ENCODE measurements at places on chromosomes 5 and 9.
A peak's percentile ranks its signal among the peaks of the same experiment; 100 is the strongest.

DNA sequence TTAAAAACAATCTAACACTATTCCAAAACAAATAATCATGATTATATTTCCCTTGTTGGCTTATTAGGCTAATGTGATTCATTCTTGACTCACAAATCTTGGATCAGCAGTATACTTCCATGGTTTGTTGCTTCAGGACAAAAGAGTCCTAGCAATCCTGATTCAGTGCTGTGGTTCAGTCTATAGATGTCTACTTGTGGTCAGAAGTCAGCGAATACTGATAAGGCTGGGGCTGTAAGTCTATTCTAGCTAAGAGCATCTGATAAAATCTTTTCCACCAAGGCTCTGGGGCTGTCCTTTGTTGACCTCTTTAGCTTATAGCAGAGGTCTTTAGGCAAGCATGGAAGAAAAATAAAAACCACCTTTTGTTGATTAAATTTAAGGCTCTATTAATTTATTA lies 4.4 kb upstream of the SMIM3 start:
- no peak for DNase-seq

DNA sequence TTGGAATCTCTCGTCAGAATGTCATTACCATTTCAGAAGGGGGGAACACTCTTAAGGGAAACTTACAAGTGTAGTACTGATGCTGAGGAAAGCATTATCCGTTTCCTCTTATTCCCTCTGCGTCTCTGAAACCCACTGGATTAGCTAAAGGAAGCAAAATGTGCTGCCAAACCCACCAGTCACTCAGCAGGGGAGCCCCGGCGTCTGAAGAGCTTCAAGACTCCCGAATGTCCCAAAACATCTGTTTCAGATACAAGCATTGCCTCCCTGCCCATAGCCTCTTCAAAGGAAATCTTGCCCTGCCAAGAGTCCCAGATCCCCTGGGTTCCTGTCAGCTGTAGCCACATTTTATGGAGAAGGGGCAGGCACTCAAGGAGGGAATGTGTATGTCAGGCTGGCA lies 1.0 kb upstream of the HCN1 start:
- DNase-seq, result peak; percentile 22

GRCh38 chr9:2396622-2397285 lies 224.8 kb upstream of the VLDLR start:
- DNase-seq, result no peak

GRCh38 chr9:78325846-78326360 lies 29.0 kb downstream of the PSAT1 start:
- DNase-seq, result peak; percentile 13

DNA sequence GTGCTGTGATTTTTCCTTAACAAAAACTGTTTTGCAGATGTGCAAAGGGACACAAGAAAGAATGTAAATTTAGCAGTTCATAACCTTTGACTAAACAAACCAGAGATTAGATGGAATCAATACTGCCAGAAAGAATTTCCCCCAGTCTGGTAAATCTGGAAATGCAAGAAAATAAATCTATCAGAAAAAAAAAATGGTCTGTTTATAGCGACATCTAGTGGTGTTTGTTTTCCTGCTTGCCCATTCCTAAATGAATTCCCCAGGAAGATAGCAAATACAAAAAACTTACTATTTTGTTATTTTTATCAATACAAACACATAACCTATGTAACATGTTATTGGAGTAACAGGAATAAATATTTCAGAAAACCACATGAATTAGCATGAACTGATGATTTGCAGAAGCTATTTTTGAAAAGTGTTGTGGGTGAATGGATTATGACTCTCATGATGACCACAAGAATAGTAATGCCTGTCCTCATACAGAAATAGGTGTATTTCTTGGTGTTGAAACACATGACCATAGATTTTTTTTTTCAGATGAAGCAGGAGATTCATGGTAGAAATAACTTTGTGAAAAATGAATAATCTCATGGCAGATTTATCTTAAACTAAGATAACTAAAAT lies 1703.8 kb downstream of the MAT2B start:
- peak; percentile 81 for DNase-seq

DNA sequence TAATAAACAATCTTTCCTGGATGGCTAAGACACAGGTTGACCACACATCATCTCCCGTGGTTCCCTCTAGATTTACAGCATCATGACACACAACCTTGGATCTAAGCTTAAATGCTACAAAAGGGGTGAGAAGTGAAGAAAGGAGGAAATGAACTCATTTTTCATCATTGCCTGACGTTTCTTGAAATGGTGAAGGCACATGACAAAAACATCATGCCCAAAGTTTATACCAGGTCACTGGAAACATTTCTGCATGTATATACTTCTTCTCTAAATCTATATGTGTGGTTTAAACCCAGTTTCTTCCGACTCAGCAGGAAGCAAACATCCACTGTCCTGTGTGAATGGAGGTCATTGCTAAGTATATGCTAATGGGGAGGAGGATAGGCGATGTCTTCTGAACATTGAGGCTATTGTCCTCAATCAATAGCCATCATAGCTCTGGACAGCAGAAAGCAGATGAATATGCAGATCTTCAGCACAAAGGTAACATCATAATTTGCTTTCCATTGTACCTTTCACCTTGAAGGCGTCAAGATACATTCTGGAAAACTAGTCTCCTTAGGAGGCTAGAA lies 137.4 kb downstream of the MED27 start:
- DNase-seq, result no peak

DNA sequence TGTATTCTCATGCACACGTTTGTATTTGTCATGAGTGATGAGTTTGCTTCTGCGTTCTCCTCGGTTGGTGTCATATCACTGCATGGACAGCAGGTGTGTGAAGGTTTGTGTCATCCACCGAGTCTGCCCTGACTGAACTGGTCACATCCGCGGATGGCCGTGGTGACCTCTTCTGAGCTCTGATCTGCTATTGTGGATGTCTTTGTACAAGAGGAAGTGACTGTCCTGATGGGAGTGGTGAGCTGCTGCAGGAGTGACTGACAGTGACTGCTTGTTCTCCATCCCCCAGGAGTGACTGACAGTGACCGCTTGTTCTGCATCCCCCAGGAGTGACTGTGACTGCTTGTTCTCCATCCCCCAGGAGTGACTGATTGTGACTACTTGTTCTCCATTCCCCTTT lies 69.9 kb downstream of the EHMT1 start:
- DNase-seq, result peak; percentile 44

- no peak for DNase-seq
Measured at GRCh38 chr9:38521762-38522161, 97.5 kb upstream of the IGFBPL1 start.

GRCh38 chr9:130835441-130836298 lies 616 bp downstream of the ABL1 start:
- DNase-seq, result peak; percentile 87

- no peak for DNase-seq
Measured at GRCh38 chr5:100706776-100707175, 171.6 kb downstream of the FAM174A start.

DNA sequence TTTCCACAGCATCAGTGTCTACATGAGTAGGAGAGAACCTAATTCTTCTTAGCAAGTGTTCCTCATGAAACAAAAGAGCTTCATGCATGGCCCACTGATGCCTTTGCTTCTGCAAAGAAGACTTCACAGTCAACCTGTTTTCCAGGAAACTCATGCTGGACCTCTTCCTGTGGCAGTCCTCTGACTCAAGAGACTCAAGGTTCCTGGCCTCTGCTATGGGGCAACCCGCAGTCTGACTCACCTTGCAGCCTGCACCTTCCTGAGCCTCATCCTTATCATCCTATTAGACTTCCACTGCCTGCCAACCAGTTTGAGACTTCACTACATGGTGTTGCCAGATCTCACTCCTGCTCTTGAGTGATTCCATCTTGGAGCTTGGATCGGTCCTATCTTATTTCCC lies 17.6 kb upstream of the AGGF1 start:
- DNase-seq, result no peak

GRCh38 chr5:164475339-164475977 lies 970.0 kb downstream of the MAT2B start:
- DNase-seq, result peak; percentile 39

DNA sequence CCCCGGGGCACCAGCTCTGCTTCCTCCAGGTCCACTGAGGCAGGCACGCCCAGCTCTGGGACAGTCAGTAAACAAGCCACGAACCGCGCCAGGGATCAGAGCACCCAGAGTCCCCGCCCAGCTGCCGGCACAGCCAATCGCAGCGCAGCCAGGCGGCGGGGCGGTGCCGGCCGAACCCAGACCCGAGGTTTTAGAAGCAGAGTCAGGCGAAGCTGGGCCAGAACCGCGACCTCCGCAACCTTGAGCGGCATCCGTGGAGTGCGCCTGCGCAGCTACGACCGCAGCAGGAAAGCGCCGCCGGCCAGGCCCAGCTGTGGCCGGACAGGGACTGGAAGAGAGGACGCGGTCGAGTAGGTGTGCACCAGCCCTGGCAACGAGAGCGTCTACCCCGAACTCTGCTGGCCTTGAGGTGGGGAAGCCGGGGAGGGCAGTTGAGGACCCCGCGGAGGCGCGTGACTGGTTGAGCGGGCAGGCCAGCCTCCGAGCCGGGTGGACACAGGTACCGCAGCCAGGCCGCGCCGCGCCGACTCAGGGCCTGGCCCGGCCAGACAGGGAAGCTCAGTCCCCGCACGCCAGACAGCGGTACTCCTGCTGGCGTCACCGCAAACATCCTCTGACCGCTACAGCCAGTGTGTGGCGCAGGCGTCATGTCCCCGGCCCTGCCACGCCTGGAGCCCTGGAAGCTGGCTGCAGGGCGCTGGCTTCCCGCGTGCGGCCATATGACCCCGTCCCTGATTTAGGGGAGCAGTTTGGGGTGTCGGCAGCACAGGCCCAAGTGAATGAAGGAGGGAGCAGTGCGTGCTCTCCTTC lies at the start of gene CTSL:
TSS of gene CTSL (plus strand) at position 220 of the 810 bp plus-strand sequence. CDS start 1,485 bp downstream, outside the sequence.
- peak; percentile 92 for DNase-seq
